ENCODE measurements at places on chromosomes 13 and 19. TPM values are rescaled to one million over a fixed set of nuclear protein-coding genes. Genes with fewer than 3 reads are reported as not detected.

The NLRP7 gene
- under 0.01 TPM for total RNA-seq

The CCNE1 gene
- 4.1 TPM for total RNA-seq

The ELAVL3 gene
- 0.29 TPM for total RNA-seq

The KLK14 gene
- 0.17 TPM for total RNA-seq

The EBI3 gene
- total RNA-seq, result 0.83 TPM

The ADGRE3 gene
- total RNA-seq, result not detected

The KLK2 gene
- not detected for total RNA-seq

The WDR87 gene
- total RNA-seq, result under 0.01 TPM

The CLDN10 gene
- total RNA-seq, result not detected

The MATK gene
- total RNA-seq, result 0.15 TPM

The EID2B gene
- 2.6 TPM for total RNA-seq

The CYP2A6 gene
- total RNA-seq, result not detected

The NFIX gene
- total RNA-seq, result 204 TPM

The ZNF546 gene
- 7.0 TPM for total RNA-seq

The SMAD9 gene
- total RNA-seq, result 5.2 TPM

Measured in smooth muscle cell of trachea (primary cell).